A549 (cell line): ENCODE measurements at places on chromosomes 1 and 21. TPM values are rescaled to one million over a fixed set of nuclear protein-coding genes. Genes with fewer than 3 reads are reported as not detected.

- no peak for DNase-seq
Measured at GRCh38 chr1:67339623-67340343, 32.1 kb downstream of the IL12RB2 start.

- DNase-seq = no peak
Measured at GRCh38 chr1:98482611-98483010, 178.9 kb upstream of the SNX7 start.

Gene SPATA21
- polyA plus RNA-seq = 0.09 to 0.12 TPM (median 0.10 TPM) in 3 replicates

DNA sequence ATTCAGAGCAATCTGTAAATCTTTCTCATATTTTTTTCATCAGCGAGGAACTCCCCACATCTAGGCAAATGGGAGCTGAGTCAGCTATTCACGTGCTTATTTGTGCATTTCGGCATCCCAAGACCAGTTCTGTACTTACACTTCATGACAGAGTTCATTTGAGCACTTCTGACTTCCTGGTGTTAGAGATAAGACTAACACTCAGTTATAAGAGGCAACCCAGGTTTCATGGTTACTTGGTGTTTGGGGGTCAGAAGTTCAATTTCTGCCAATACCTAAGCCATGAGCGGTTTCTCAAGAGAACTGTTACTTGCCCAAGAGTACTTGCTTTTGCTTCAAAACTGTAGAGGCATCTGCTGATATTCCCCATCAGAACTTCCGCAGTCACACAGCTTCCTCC, 24.1 kb upstream of the DESI2 start:
- no peak for DNase-seq

- DNase-seq = no peak
Measured at GRCh38 chr1:9755441-9755995, 68.2 kb downstream of the CLSTN1 start.

DNA sequence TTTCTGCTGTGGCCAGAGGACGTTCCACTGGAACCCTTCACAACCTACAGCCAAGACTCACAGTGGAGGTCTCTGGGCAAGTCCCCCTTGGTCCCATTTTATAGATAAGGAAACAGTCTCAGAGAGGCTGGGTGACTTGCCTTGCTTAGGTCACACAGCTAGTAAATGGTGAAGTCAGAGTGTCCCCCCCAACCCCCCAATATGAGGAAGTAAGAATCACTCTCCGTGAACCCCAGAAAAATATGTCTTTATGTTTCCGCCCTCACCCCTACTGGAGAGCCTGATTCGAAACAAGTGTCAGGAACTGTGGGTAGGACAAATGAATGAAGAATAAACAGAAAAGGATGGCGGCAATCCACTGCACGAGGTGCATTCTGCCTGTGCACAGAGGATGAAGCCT, 56.7 kb downstream of the H3-3A start:
- no peak for DNase-seq

DNA sequence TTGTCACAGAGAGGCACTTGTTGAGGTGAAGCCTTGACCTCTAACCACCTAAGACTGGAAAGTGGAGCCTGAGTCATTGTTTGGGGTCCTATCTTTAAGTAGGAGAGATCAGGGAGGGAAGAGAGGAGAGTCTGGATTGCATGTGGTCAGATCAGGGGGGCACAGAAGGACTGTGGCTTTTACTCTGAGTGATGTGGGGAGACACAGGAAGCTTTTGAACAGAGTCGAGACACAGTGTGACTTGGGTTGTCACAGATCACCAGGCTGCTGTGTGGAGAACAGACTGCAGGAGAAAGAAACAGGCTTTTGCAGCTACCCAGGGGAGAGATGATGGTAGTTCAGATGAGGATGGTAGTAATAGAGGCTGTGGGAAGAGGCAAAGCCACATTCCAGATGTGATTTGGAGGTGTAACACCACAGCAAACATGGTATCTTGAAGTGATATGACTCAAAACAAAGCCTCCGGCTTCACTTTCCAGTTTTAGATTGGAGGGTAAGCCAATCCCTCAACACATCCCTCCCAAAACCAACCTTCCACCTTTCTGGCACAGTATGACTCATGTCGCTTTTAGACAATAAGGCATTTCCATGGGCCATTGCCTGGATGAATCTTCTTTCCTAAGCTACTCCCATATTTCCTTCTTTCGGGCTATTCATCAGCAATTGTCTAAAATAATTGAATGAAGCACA, 125.8 kb upstream of the SLC44A3 start:
- no peak for DNase-seq

Gene LCE2C
- polyA plus RNA-seq = not detected in 3 replicates

DNA sequence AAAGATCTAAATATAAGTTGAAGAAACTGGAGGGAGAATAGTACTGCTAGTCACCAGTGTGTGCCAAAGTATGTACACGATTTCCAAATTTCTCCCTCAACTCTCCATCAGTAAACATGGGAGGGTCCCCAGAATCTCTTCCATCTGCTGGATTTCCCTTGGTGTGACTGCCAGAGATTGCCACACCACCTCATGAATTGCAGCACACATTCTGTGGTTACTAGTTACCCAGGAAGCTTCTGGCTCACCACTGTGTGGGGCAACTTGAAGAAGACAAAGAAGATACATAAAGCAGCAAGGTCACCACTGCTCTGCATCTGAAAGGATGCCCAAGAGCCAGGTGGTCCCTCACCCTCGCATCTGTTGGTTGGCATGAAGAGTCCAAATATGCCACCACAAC, 191.7 kb upstream of the ESRRG start:
- DNase-seq = no peak

DNA sequence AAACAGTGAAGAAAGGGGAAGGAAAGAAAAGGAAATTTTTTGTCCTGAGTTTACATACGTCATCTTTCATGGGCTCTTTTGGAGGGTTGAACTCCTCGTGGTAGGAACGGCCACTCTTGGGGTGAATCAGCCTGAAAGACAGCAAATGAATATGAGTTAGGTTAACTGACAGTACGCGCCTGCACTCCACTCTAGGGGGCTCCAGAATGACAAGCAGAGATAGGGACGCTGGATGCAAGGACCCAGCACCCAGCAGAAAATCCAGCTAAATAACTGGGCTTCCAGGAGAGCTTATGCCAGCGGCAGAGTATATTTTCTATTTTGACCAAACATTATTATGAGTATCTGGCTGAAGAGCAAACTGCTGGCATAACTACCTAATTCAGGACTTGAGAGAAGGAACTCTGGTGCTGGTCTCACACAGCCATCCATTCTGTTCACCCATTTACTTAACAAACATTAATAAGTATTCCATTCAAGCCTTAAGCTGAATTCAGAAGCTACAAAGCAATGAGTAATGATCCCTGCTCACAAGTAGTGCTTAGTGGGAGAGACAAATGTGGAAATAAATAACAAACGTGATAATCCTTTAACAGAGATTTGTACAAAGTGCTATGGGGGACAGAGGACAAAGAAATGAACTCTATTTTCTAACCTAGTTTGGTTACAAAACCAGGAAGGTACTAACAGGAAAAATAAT, 22.1 kb downstream of the AK2 start:
- DNase-seq = no peak

- DNase-seq = peak; percentile 80
Measured at GRCh38 chr21:41768437-41769042, 1.7 kb upstream of the RIPK4 start.

Gene SCP2
- polyA plus RNA-seq = 73.8 to 89.3 TPM (median 79.0 TPM) in 3 replicates

Gene OR10Z1
- not detected in 3 replicates for polyA plus RNA-seq

Gene BATF3
- 6.6 to 8.9 TPM (median 7.0 TPM) in 3 replicates for polyA plus RNA-seq

Gene ADORA1
- polyA plus RNA-seq = 0.94 to 2.4 TPM (median 1.8 TPM) in 3 replicates

DNA sequence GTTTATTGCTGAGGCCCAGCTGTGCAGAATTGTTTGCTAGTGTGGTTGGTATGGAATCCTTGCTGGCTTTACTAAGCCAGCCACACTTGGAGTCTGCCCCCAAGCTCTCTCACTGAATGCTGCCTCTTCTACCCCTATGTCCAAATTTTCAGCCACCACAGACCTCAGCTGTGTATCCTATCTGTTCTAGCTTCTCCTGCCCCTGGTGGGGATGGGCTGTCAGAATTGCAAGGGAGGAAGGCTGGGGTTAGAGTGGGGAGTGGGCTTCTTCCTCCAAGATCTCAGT, 4.4 kb downstream of the NHLH1 start:
- no peak for DNase-seq

GRCh38 chr1:3160647-3161145, 91.7 kb downstream of the PRDM16 start:
- no peak for DNase-seq

DNA sequence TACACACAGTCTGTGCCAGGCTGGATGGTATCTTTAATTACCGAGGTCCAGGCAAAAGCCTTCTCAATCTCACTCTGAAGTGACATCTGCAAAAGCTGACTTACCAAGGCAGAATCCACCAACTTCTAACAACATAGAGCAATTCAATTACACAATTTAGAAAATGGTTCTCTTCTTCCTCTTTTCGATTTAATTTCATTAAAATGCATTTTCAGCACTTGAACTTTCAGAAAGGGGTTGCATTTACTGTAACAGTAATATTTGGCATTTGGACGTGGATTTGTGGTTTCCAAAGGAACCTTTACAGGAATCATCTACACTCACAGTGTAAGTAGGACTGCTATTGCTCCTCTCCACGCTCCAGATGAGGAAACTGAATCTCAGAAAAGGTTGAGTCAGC, 53.3 kb downstream of the ERO1B start:
- no peak for DNase-seq

DNA sequence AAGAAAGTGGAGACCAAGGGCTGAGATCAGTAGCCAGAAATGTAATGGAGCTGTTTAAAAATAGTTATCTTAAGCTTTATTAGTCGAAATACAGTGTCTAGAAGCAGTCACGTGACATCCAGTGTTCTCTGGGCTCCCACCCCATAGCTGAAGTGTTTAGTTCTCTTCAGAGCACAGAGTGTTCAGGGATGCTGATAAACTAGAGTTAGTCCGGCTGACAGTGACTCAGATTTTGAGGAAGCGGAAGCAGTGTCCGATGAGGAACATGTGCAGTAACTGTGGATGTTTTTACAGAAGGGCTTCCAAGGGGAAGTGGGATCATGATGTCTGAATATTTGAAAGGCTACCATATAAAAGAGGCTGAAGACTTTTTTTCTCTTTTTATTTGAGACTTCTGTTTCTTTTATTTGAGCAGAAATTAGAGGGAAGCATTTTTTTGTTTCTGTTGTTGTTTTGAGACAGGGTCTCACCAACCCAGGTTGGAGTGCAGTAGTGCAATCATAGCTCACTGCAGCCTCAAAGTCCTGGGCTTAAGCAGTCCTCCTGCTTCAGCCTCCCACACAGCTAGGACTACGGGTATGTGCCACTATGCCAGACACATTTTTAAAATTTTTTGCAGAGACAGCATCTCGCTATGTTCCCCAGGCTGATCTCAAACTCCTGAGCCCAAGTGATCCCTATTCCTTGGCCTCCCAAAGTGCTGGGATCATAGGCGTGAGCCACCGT, 124.2 kb downstream of the GALNT2 start:
- DNase-seq = no peak

Gene PADI1
- polyA plus RNA-seq = 1.7 to 2.3 TPM (median 2.0 TPM) in 3 replicates

- DNase-seq = no peak
Measured at GRCh38 chr1:36157115-36157903, 1.3 kb downstream of the MAP7D1 start.

GRCh38 chr1:6183520-6183989, 3.4 kb upstream of the CHD5 start:
- DNase-seq = no peak

DNA sequence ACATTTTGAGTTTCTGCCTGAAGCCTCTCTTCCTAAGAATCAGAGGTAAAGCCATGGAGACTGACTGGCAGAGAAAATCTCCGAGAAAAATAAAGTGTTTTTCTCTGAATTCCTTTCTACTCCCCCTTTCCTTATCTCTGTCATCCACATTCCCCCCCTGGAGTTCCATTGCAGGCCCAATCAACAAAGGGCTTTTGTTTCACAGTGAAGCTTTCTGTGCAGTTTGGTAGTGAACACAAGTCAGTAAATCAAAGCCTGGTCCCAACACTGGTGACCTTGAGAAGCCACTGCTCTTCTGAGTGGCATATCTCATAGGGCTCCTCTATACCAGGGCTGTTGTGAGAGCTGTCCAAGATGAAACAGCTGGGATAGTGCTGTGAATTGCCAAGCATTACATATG, 228.4 kb downstream of the SEC16B start:
- no peak for DNase-seq

DNA sequence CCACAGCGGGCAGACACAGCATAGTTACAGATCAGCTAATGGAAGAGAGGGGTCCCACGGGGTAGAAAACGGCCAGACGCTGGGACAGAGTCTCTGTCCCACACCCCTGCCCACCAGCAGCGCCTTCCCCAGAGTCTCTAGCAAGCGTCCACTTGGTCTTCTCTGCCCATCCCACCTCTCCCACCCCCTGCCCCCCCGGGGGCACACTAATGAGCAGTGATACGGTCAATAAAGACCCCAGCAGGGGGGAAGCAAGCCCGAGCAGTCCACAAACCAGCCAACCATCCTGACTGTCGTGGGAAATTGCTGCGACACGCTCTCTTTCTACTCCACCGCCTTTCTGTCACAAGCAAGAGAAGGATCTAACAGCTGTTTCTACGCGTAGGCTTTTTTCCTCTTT, 374.7 kb downstream of the NPHP4 start:
- no peak for DNase-seq

- no peak for DNase-seq
Measured at GRCh38 chr1:168488138-168488537, 55.7 kb downstream of the XCL2 start.

- peak; percentile 11 for DNase-seq
Measured at GRCh38 chr1:78303620-78304019, 187.2 kb upstream of the PTGFR start.

Gene SLC6A9
- polyA plus RNA-seq = 11.1 to 17.7 TPM (median 17.3 TPM) in 3 replicates

Gene TEKT2
- 0.05 to 0.12 TPM in 2 of 3 replicates, not detected in the other for polyA plus RNA-seq

DNA sequence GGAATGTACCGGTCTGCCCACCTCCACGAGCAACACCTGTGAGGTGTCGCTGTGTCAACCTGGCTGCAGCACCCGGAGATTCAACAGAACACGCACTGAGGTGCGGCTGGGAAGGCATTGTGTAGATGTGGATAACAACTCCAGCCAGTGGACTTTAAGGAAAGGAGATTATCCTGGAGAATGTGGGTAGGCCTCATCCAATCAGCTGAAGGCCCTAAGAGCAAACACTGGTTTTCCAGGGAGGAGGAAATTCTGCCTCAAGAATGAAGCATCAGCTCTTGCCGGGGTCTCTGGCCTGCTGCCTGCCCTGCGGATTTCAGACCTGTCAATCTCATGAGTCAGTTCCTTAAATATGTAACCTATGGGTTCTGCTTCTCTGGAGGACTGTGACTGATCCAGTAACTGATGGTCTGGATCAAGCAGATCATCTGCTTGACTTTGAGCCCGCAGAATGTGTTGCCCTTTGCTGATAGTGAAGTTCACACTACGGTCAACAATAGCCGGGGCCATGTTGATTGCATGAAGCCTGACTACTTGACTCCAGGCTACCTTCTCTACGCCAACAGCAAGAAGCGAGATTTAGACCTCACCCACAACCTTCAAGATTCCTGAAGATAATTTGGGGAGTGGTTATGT, 15.9 kb upstream of the PRDM15 start:
- DNase-seq = no peak

GRCh38 chr1:8848663-8849386, 29.7 kb downstream of the ENO1 start:
- peak; percentile 66 for DNase-seq

DNA sequence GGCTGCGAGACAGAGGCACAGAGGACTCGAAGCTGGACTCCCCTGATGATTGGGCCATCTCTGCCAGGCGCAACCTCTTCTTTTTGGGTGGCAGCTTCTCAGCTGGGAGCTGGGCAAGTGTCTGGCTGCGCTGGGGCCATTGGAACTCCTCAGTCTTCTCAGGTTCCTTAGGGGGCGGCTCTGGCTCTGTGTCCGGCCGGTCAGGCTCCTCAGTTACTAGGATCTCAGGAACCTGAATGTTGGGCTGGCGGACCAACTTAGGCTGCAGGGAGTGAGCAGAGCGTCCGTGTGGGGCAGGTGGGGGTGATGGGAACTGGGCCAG, 97.5 kb upstream of the EDN2 start:
- DNase-seq = no peak
